ENCODE measurements at places on chromosomes 1 and 21. TPM values are rescaled to one million over a fixed set of nuclear protein-coding genes. Genes with fewer than 3 reads are reported as not detected.
A peak's percentile ranks its signal among the peaks of the same experiment; 100 is the strongest.

DMBX1 gene
- 0.25 TPM for total RNA-seq

GPR25 gene
- total RNA-seq = 5.9 TPM

TEDDM1 gene
- not detected for total RNA-seq

CELA3A gene
- not detected for total RNA-seq

RHOU gene
- 10.8 TPM for total RNA-seq

RXFP4 gene
- not detected for total RNA-seq

DNA sequence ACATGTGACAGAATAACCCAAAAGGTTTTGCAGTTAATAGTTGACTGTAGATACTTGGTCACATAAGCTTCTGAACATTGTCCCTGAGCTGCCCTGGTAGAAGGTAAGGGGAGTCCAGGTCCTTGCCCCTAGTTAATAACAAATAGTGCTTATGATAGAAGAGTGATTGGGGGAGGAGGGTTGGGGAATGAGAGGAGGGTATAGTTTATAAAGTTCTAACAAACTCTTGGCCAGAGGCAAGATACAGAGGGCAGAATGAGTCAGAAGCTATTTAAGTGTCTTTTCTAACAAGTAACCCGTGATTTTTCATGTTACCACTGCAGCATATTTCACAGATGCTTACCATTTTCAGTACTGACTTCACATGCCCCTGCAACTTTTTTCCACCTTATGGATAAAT lies 26.7 kb upstream of the MYOCOS start:
- H3K4me3 ChIP-seq = no peak overlapping the region
- H3K36me3 ChIP-seq = peaks cover 34% of the 10 kb centered on the region
- no peak overlapping the region for H3K27ac ChIP-seq
- H3K27me3 ChIP-seq = no peaks in the 10 kb centered on the region
- no peak for DNase-seq

GRCh38 chr21:23977971-23978370 lies 1629.3 kb downstream of the MRPL39 start:
- no peak for DNase-seq
- H3K36me3 ChIP-seq = no peaks in the 10 kb centered on the region
- no peaks in the 10 kb centered on the region for H3K27me3 ChIP-seq
- H3K4me1 ChIP-seq = no peaks in the 10 kb centered on the region
- no peak overlapping the region for H3K4me3 ChIP-seq

GRCh38 chr1:207887542-207888201 lies 23.3 kb downstream of the CD34 start:
- H3K36me3 ChIP-seq = no peaks in the 10 kb centered on the region
- peaks cover 77% of the 10 kb centered on the region for H3K4me1 ChIP-seq
- H3K27me3 ChIP-seq = no peaks in the 10 kb centered on the region
- H3K27ac ChIP-seq = peak overlapping the region; percentile 85
- H3K4me3 ChIP-seq = no peak overlapping the region
- DNase-seq = no peak

DNA sequence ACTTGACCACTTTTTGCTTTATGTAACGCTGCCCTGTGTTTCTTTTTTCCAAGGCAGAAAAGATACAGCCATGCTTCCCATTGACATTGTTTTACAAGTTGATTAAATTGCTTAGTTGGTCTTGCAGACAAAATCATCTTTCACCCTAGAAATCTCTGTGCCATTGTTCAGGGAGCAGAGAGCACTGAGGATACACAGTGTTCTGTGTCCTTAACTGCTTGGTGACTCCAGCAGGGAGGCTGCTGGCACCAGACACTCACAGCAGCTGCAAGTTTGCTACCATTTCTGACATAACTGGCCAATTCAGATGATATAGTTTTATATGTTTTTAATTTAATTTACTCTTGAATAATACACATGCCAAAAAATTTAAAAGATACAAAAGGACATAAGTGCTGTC lies 118.7 kb downstream of the RGS2 start:
- no peaks in the 10 kb centered on the region for H3K36me3 ChIP-seq
- H3K27me3 ChIP-seq = no peaks in the 10 kb centered on the region
- no peak for DNase-seq

DNA sequence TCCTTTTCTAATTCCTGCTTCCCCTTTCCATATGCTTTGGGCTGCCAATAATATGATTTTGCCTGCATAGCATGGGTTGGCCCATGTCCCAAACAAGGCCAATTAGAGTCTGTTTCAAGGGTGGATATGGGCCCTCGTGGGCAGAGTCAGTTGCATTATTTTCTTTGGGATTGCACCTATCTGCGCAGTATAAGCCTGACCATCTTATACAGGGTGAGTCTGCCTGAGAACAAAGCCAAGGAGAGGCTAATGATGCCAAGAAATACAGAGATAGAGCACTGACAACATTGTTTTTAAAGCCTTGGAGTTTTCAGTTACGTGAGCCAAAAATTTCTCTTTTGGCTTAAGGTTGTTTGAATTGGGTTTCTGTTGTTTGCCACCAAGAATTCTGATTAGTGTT lies 18.6 kb downstream of the OVAAL start:
- no peak overlapping the region for H3K4me3 ChIP-seq
- H3K27ac ChIP-seq = no peak overlapping the region
- DNase-seq = no peak
- no peaks in the 10 kb centered on the region for H3K36me3 ChIP-seq

DNA sequence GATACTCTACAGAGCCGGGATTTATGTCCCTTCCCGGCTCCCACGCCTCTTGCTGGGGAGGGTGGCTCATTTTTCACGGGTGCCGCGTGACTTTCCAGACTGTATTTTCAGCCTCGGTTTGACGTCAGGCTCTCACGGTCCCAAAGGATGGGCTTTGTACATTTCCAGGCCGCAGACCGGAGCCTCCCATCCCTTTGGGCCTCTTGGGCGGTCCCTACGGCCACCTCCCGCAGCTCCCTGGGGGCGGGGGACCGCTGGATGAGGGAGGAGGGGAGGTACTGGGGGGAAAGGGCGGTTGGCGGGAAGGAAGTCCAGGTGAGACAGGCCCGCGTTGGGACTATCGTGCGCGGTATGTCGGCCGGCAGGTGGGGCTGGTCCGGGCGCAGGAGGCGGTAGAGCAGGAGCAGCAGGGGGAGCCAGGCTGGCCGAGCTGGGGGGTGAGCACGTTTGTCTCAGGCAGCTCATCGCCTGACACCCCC lies 17.9 kb downstream of the UBL4B start:
- no peak overlapping the region for H3K27ac ChIP-seq
- H3K36me3 ChIP-seq = no peaks in the 10 kb centered on the region
- peak overlapping the region; percentile 21 for H3K4me3 ChIP-seq
- DNase-seq = no peak
- H3K27me3 ChIP-seq = no peaks in the 10 kb centered on the region

GRCh38 chr1:167438171-167439138 lies 79.9 kb downstream of the CD247 start:
- no peaks in the 10 kb centered on the region for H3K27me3 ChIP-seq
- DNase-seq = no peak
- H3K27ac ChIP-seq = no peak overlapping the region
- H3K36me3 ChIP-seq = no peaks in the 10 kb centered on the region
- H3K4me3 ChIP-seq = peak overlapping the region; percentile 33
